Stimulated activated CD4-positive, alpha-beta T cell treated with anti-CD3 and anti-CD28 coated beads, Interleukin-4, amount 100 ng/mL, for 48 hours (primary cell): ENCODE measurements at places on chromosomes 12 and 14.

DNA sequence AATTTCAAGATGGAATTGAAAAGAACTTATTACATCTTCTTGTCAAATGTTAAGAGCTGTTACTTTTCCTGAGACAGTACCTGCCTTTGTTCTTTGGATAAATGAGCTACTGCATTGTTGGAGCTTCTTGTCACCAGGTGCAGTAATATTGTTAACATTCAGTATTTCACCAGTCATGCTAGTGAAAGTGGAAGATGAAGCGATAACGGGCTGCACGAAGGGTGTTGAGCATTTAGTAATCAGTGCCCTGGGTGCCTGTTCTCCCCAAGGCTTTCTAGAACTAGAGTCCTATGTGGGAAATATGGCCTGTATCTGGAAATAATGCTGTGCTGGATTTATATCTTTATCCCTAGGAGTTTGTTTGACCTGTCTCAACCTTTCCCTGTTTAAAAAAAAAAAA is 83.2 kb downstream of the PPP2R5C start:
- DNase-seq, result no peak

DNA sequence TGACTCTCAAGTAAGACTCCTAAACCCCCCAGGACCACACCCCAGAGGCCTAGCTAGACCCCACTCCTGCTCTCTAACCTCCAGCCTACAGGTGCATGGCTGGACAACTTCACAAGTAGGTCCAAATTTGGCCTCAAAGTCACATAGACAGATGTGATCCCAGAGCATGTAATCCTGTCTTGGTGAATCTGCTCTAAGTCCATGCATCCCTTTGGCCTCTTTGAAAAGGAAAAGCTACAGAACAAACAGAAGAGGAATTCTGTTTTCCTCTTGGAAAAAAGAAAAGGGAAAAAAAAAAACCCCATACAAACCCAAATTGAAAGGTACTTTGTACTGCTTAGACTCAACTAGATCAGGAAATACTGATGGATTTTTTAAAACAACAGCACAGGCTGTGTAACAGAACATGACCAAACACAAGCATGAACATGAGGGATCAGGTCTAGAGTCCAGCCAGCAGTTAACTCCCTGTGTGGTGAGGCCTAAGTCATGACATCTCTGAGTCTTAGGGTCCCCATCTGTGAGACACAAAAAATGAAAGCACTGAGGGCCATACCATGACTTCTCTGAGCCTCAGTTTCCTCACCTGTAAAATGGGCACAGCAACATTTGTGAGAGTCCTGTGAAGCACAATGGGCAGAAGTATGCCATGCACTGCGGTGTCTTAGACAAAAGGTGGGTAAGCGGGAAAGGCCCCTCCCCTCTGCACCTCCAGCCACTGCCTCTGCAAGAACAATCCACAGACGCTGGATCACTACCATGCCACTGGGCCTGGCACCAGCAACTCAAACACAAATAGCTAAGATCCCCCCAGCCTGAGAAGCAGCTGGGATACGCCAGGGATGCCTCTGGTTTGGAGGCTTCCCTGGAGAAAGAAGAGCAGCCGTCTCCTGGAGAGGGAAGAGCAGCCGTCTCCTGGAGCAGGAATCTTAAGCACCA is 9.9 kb downstream of the PITPNM2 start:
- DNase-seq, result no peak

DNA sequence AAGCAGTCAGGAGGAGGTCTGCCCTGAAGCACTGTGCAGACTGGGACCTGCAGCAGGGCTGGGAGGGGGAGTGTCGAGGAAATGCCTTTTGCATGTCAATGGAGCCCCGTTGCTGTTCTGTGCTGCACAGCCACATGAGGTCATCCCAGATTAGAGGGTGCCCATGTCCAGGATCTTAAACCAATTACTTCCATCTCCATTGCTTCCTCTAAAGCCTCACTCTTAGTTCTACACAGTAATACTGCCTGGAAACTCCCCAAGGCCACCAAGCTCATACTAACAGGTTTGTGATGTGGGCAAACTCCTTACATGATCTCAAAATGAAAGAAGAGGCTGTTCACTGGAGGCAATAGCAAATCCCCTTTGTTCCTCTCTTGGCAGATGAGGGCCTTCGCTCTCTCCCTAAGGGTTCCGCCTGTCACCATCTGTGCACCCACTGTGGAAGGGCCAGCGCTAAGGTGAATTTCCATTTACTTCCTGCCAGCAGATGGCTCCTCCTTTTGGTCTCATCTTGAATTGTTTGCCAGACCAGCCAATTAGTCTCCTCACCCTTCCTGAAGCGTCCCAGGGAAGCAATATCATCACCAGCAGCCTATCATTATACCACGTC is 35.4 kb upstream of the LTA4H start:
- DNase-seq, result no peak

DNA sequence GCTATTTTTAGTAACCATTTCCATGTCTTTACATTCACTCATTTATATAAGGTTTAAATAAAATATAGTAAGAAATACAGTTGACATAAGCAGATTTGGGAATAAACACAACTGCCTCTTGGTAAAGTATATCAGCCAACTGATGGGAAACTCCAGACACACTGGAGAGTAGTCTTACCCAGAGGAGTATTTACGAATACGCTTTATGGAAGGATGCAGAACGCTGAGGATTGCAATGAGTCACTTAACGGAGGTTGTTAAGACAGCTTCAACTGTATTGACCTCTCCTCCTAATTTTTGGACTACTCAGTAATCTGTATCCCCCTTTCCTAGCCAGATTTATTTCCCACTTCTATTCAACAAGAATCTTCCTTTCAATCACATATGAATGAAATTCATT is 6.0 kb downstream of the C2CD5 start:
- no peak for DNase-seq

GRCh38 chr14:92431199-92431725 is 82.3 kb upstream of the RIN3 start:
- DNase-seq, result no peak
